ENCODE measurements at places on chromosomes 13 and 19.
A peak's percentile ranks its signal among the peaks of the same experiment; 100 is the strongest.

GRCh38 chr19:30305346-30306060 lies 66.7 kb upstream of the ZNF536 start:
- no peak for DNase-seq
- H3K4me1 ChIP-seq, result no peaks in the 10 kb centered on the region
- H3K36me3 ChIP-seq, result no peaks in the 10 kb centered on the region
- H3K4me3 ChIP-seq, result no peak overlapping the region
- no peak overlapping the region for H3K27ac ChIP-seq

DNA sequence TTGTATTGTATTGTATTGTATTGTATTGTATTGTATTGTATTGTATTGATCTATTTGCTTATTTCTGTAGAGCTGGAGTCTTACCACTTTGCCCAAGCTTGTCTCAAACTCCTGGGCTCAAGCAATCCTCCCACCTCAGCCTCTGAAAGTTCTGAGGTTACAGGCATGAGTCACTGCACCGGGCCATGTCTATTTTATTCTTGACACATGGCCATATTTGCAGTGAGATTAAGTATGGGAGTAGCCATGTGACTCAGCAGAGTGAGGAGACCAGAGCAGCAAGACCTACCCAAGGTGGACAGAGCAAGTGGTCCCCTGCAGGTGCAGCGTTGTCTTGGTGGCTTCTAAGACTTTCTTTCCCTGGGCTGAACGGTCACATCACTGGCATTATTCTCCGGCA lies 49.1 kb upstream of the UBAC2 start:
- peak; percentile 5 for DNase-seq
- H3K27me3 ChIP-seq, result no peaks in the 10 kb centered on the region
- no peak overlapping the region for H3K27ac ChIP-seq
- no peaks in the 10 kb centered on the region for H3K36me3 ChIP-seq
- no peak overlapping the region for H3K4me3 ChIP-seq

GRCh38 chr19:31340042-31341025 lies 8.9 kb downstream of the TSHZ3 start:
- no peaks in the 10 kb centered on the region for H3K27me3 ChIP-seq
- no peaks in the 10 kb centered on the region for H3K36me3 ChIP-seq
- H3K4me1 ChIP-seq, result peaks cover 5% of the 10 kb centered on the region
- H3K4me3 ChIP-seq, result no peak overlapping the region

DNA sequence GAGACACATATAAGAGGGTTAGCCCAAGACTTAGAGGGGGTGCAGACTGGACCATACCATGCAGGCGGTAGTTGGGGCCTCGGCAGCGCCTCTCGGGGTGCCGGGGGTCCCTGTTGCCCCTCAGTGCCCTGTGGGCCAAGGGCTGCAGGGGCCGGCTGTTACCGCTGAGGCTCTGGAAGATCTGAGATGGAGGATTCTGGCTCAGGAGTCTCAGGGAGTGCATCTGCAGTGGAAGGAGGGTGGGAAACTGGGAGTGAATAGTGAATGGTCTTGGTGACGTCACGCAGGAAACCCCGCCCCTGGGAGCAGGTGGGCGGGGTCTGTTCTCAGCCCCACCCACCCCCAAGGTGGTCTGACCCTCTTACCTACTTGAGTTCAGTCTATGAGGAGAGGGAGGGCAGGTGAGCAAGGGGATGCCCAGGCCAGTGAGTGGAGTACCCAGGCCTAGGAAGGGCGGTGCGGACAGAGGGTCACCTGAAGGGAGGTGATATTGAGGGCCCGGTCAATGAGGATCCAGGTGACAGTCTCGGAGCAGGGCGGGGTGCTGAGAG lies 1.7 kb upstream of the DBP start:
- H3K4me1 ChIP-seq, result peaks cover 11% of the 10 kb centered on the region
- peak; percentile 26 for DNase-seq
- H3K4me3 ChIP-seq, result no peak overlapping the region
- H3K36me3 ChIP-seq, result no peaks in the 10 kb centered on the region
- peaks cover 5% of the 10 kb centered on the region for H3K27me3 ChIP-seq
- H3K27ac ChIP-seq, result peak overlapping the region; percentile 92

GRCh38 chr19:50266896-50267295 lies 62.3 kb downstream of the KCNC3 start:
- no peaks in the 10 kb centered on the region for H3K4me1 ChIP-seq
- H3K4me3 ChIP-seq, result no peak overlapping the region
- no peaks in the 10 kb centered on the region for H3K27me3 ChIP-seq
- H3K27ac ChIP-seq, result no peak overlapping the region
- H3K36me3 ChIP-seq, result peaks cover 5% of the 10 kb centered on the region
- peak; percentile 25 for DNase-seq

- H3K36me3 ChIP-seq, result no peaks in the 10 kb centered on the region
- H3K4me3 ChIP-seq, result peak within 1 kb of the TSS; percentile 14
- H3K4me1 ChIP-seq, result peaks cover 13% of the 10 kb centered on the region
- no peak within 1 kb of the TSS for H3K27ac ChIP-seq
- DNase-seq, result no peak
Observed at GRCh38 chr19:50513746-50514345, at the start of gene ASPDH. ASPDH (minus strand) TSS chr19:50513913; CDS start chr19:50513823, 90 bp downstream.

DNA sequence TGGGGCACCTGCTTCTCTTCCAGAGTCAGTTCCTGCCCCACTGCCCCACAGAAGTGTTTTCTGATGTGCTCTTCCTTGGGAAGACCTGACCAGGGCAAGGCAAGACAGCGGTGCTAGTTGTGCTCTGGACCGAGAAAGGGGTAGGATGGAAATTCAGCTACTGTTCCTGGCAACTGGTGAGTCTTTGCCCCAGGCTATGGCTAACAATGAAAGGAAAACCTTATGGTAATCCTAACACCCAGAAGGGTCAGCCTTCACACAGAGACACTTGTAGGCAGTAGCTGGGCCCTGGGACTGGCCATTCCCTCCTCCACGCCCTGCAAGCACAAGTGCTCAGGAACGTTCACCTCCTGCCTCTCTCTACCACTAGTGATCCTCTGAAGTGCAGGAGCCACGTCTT lies 9.6 kb upstream of the CYSLTR2 start:
- no peak overlapping the region for H3K4me3 ChIP-seq
- no peaks in the 10 kb centered on the region for H3K36me3 ChIP-seq

GRCh38 chr13:101711307-101712025 lies 259.0 kb downstream of the ITGBL1 start:
- H3K27ac ChIP-seq, result no peak overlapping the region
- no peaks in the 10 kb centered on the region for H3K4me1 ChIP-seq
- peaks cover 2% of the 10 kb centered on the region for H3K27me3 ChIP-seq
- no peaks in the 10 kb centered on the region for H3K36me3 ChIP-seq
- no peak for DNase-seq

- no peaks in the 10 kb centered on the region for H3K36me3 ChIP-seq
- H3K27me3 ChIP-seq, result no peaks in the 10 kb centered on the region
- no peaks in the 10 kb centered on the region for H3K4me1 ChIP-seq
- H3K4me3 ChIP-seq, result no peak overlapping the region
Observed at GRCh38 chr13:107339209-107339608, 771.3 kb upstream of the ARGLU1 start.

GRCh38 chr19:55526216-55527196 lies 10.4 kb downstream of the SBK2 start:
- no peak overlapping the region for H3K27ac ChIP-seq
- DNase-seq, result peak; percentile 62
- H3K4me1 ChIP-seq, result peaks cover 2% of the 10 kb centered on the region
- no peaks in the 10 kb centered on the region for H3K27me3 ChIP-seq
- no peak overlapping the region for H3K4me3 ChIP-seq

GRCh38 chr13:75566658-75567057 lies 17.1 kb downstream of the UCHL3 start:
- no peaks in the 10 kb centered on the region for H3K4me1 ChIP-seq
- H3K36me3 ChIP-seq, result peaks cover 11% of the 10 kb centered on the region
- no peak overlapping the region for H3K27ac ChIP-seq
- no peak overlapping the region for H3K4me3 ChIP-seq

GRCh38 chr19:7391218-7391670 lies 42.5 kb downstream of the ARHGEF18 start:
- peak; percentile 92 for DNase-seq
- H3K4me3 ChIP-seq, result no peak overlapping the region
- peak overlapping the region; percentile 62 for H3K27ac ChIP-seq
- no peaks in the 10 kb centered on the region for H3K36me3 ChIP-seq
- H3K4me1 ChIP-seq, result peaks cover 6% of the 10 kb centered on the region
- no peaks in the 10 kb centered on the region for H3K27me3 ChIP-seq

DNA sequence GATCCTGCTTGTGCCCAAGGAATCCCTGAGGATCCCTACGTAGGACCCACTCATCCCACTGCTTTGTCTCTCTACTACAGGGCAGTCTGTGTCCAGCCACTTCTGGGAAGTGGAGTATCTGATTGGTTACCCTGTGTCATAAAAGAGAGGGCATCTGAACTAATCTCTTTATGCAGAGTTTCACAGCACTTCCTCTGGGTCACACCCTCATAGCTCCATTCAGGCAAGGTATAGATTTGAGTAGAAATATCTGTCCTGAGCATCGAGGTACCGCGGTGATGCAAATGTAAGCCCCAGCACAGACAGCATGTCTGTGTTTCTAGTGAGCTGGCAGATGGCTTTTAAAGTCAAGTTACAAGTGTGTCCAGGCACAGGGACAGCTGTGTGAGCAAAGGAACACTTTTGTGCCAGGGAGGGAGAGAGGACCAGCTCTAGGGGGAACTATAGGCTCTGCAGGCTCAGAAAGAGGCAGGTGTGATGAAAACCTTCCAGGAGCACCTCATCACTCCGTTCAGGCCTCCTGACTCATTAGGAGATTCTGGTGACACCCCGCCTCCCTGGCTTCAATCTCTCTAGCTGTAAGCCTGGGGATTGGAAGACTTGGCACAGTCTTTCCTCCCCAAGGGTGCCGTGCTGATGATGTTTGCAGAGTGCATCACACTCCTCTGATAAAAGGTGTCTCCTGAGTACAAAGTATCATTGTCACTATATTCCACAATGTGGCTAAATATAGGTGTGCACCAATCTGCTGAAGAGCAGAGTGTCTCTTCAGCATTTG lies 84.3 kb upstream of the UBL3 start:
- H3K27me3 ChIP-seq, result no peaks in the 10 kb centered on the region
- peak overlapping the region; percentile 3 for H3K27ac ChIP-seq
- no peak overlapping the region for H3K4me3 ChIP-seq

DNA sequence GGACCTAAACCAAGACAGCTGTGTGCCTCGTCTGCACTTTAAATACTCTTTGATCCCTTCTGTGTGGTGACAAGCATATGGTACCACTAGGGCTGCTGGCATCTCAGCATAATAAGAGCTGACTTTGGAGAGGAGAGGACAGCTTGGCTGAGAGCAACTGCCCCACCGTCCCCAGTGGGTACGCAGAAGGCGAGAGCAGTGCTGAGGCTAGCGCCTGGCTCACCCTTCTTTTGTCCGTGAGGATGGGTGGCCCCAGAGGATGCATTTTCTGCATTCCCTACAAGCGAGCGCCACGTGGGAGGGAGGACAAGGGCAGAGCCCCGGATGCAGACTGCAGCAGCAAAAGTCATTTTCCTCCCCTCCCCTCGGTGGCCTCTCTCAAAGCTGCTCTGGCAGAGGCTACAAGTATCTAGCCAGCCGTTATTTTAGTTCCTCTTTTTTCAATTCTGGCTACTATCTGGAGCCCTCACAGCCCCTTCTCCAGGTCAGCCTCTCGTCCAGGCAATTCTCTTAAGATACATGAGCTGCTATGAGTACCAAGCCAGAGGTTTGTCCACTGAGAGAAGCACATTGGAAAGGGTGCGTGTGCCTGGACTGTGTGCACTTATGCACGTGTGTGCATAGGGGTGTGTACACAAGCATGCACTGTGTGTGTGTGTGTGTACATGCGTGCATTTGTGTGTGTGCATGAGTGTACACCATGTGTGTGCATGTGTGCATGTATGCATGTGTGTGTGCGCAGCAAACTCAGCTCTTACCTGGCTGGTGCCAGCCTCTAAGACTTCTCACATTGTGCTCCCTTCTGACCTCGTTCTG lies 51.3 kb downstream of the RAB20 start:
- no peaks in the 10 kb centered on the region for H3K27me3 ChIP-seq
- peaks cover 4% of the 10 kb centered on the region for H3K4me1 ChIP-seq
- peaks cover 2% of the 10 kb centered on the region for H3K36me3 ChIP-seq
- peak overlapping the region; percentile 13 for H3K27ac ChIP-seq
- H3K4me3 ChIP-seq, result no peak overlapping the region
- DNase-seq, result no peak

DNA sequence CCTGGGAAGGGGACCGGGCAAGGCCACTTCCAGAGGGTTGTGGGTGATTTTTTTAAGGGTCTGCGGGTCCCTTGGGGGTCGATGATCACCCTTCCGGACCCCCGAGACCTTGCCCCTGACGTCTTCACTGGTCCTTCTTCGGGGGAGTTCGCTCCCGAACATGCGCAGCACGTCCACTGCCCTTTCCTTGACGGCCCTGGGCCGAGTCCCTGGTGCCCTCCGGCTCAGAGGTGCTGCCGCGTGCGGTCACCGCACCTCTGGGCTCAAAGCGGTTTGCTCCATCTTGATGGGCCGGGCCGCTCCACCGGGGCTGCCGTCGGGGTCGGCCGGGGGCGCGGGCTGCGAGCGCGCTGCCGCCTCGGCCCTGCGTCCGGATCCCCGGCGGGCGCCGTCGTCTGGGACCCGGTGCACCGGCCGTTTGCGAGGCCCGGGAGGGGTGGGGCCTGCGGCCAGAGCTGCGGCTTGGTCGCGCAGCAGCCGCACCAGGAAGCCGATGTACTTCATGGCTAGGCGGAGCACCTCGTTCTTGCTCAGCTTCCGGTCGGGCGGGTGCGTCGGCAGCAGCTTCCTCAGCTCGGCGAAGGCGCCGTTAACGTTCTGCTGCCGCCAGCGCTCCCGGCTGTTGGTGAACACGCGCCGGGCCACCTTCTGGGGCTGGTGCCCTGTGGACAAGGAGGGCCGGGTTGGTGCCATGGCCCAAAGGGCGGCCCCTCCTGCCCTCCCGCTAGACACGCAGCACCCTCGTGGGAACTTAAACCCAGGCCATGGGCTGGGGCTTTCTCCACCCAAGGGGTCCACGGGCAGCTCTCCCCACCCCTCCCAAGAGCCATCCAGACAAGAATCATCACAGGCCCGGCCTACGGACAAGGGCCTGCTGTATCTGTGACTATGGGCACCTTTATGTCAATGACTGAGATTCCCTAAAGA lies 3.3 kb downstream of the LYL1 start:
- peaks cover 43% of the 10 kb centered on the region for H3K4me1 ChIP-seq
- H3K27me3 ChIP-seq, result peaks cover 83% of the 10 kb centered on the region
- DNase-seq, result peak; percentile 78
